Fibroblast of lung (primary cell): ENCODE measurements at places on chromosomes 5 and 9.

DNA sequence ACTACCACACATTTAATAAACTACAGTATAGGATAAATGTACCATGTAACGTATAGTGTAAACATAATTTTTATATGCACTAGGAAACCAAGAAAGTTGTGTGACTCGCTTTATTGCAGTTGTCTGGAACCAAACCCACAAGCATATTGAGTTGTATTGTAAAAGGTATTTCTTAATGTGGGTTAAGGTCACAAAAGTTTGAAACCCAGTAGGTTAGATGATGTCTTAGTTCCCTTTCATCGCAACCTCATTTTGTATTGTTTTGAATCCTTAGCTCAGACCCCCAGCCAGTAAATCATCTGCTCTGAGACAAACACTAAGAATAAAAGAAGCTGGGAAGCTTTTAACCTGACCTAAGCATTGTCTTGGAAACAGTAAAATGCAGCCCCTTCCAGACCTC is 79.1 kb downstream of the TRIO start:
- DNase-seq: no peak

DNA sequence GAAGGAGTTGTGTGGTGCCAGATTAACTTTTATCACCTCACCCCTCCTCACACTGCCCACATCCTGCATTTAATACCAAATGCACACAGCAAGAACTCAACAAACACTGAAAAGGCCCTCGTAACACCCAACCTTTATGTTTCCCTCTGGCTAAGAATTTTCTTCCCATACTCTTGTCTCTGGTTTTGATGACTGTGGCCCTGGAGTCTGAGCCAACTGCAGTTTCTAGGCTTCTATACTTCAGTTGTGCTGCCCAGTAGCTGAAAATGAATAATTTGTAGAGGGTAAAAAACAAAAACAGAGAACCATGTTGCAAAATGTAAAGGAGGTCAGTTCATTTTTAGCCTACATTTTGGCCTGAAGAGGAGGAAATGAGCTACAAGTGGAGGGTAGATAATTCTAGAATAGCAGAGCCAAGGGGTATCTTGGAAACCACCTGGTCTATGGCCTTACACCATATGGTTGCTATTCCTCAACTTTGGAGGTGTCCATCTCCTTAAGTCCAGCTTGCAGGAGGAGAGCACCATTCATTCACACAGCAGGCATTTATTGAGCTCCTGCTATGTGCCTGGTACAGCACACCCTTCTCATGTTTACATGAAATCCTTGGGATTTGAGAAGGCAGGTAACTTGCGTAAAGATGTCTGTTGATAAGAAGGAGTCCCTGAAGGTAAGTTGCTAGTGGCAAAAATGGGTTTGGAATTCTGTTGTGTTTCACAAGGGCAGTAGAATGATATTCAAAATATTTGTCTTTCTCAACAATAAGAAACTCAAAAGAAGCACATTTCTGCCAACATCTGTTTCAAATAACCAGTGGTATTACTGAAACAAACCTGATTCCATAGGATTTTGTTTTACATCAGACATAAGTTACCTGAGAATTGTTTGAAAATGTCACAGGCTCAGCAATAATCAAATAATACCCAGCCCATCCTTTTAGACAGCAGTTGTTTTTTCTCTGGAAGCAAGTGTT is 83.8 kb upstream of the TNFAIP8 start:
- DNase-seq: no peak

- no peak for DNase-seq
Measured at GRCh38 chr5:155732587-155733376, 594.2 kb upstream of the SGCD start.

GRCh38 chr5:75018805-75019587 is 33.4 kb downstream of the GCNT4 start:
- DNase-seq: no peak

GRCh38 chr5:116595498-116595897 is 20.9 kb upstream of the SEMA6A start:
- DNase-seq: no peak

GRCh38 chr9:69715825-69716224 is 43.7 kb upstream of the APBA1 start:
- no peak for DNase-seq

DNA sequence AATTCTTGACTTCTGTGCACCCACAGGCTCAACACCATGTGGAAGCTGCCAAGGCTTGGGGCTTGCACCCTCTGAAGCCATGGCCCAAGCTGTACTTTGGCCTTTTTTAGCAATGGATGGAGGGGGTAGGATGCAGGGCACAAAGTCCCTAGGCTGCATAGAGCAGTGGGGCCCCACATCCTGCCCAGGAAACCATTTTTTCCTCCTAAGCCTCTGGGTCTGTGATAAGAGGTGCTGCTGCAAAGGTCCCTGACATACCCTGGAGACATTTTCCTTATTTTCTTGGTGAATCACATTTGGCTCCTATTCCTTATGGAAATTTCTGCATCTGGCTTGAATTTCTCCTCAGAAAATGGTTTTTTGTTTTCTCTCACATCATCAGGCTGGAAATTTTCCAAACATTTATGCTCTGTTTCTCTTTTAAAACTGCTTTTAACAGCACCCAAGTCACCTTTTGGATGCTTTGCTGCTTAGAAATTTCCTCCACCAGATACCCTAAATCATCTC is 482.7 kb upstream of the TLE4 start:
- DNase-seq: no peak

DNA sequence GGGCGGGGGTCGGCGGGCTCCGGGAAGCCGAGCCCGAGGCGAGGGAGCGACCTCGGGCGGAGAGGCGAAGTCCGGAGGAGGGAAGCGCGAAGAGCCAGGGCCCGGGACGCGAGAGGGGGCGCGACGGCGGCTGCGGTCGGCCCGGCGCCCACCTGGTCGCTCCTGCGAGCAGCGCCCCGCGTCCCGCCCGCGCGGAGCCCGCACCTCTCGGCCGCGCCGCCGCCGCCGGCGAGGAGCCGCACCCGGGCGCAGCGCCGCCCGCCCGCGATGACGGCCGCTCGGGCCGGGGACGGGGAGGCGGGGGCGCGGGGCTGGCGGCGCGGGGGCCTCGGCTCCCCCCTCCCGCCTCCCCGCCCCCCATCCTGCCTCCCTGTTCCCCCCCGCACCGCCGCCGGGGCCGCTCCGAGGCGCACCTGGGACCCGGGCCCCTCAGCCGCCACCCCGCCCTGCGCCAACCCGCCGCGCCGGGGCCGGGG is 2.6 kb downstream of the NR5A1 start:
- no peak for DNase-seq

- DNase-seq: no peak
Measured at GRCh38 chr5:78568212-78568611, 80.4 kb downstream of the LHFPL2 start.

DNA sequence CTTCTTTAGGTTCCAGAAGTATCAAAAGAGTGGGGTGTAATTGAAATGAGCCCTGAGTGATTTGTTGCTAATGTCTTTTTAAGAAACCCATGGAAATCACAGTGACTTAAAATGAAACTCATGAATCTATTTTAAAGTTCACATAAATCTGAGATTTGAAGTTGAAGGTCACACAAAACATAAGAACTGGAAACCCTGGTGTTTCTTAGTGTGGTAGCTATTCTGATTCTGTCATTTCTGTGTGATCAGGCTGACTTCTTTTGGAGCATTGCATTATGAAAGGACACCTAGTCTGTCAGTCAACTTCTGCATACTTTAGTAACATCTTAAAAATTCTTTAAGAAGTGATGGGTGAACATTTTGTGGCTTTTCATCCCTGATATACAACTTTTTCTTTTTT is 448.8 kb downstream of the TLE4 start:
- no peak for DNase-seq

DNA sequence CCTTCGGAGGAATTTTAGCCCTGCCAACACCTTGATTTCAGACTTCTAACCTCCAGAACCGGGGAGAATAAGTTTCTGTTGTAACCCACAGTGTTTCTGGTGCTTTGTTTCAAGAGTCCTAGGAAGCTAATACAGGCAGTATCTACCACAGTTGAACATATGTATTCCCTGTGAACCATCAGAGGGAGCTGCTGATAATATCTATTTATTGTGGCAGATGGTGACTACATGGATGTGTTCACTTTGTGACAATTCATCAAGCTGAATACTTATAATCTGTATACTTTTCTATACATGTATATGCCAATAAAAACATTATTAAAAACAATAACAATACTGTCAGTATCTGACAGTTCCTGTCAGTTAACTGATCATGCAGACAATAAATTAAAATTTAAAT is 137.2 kb upstream of the GNA14 start:
- DNase-seq: no peak

- DNase-seq: no peak
Measured at GRCh38 chr9:6977761-6978160, 220.0 kb downstream of the KDM4C start.

- no peak for DNase-seq
Measured at GRCh38 chr5:64518793-64519192, 13.0 kb downstream of the RGS7BP start.

DNA sequence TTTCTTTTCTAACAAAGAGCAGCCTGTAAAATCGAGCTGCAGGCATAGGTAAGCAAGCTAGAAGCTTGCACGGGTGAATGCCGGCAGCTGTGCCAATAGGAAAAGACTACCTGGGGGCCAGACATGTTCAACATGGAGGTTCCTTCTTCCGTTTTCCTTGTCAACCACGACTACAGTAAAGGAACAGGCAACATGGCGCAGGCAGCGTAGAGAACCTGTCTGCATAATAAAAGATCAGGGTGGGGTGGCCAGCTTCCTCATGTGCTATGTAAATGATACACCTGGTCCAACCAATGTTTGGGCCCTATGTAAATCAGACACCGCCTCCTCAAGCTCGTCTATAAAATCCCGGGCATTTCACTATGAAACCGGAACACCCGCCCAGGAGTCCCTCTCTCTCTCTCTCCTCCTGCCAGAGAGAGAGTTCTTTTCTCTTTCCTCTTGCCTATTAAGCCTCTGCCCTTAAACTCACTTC is 103.8 kb upstream of the LIFR start:
- DNase-seq: no peak

DNA sequence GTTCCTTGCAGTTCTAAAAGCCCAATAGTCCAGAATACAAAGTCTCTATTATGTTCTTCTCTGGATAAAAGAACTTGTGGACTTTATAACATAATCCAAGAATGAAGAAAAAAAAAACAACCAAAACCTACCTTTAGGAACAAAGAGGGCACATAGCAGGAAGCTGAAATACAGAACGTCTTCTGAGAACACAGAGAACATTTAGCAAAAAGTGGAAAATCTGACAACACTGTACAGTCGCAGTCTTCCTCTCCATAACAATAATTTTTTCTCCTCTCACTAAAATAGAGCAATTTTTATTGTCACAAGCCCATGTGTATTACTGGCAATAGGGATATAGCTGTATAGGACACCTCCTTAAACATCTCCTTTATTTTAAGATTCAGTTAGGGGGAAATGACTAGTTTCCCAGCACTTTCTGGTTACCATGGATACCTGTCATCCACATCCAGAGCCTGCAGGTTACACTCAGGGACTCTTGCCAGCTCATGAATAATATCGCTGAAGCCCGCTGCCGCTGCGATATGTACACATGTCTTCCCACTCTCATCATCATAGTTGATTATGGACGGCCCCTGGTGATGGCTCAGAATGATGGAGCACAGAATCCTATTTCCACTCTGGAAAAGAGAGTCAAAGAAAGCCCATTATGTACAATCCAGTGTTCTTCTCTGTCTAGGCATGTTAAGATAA is 106.5 kb downstream of the ANKRD55 start:
- DNase-seq: peak; percentile 73

DNA sequence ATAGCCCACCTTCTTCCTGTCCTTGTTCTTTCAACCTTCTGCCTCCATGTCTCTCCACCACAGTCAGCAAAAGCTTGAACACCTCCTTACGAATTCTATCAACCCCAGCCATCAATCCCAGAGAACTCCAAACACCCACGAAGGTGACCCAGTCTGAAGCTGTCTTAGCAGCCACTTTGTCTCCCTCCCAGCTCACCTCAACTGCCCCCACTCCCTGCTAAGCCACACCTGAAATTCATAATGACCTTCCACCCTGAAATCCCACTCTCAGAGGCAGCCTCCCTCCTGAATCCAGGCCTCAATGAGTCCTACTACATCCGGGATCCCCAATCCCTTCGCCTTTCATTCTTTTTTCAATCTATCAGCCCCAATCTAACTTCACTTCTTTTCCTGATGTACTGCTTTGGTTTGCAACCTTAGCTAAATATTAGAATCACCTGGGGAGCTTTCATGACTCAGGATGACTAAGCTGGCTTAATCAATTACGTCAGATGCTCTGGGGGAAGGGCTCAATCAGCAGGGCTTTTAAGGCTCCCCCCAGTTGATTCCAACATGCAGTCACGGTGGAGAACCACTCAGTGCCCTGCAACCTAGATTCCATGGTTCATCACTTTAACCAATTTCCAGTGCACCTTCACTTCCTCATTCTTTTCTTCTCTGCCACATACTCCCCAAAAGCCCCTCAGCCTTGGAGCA is 32.2 kb downstream of the BHMT start:
- peak; percentile 67 for DNase-seq

- peak; percentile 7 for DNase-seq
Measured at GRCh38 chr5:95701074-95701473, 18.3 kb upstream of the SPATA9 start.

DNA sequence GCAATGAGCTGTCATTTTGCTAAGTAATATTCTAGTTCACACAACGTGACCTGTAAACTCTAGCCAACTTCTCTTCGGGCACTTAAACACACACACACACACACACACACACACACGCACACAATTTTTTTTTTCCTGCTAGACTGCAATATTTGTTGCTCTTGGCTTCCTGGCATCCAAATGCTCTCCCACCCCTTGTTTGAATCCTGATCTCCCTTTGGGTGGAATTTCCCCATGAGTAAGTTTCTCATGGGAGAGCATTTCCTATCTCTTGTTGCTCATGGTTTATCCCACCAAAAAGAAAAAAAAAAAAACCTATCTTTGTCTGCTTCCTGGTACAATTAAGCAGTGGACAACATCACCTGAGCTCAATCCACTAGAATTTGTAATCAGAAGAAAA is 54.7 kb upstream of the TSLP start:
- DNase-seq: peak; percentile 62

DNA sequence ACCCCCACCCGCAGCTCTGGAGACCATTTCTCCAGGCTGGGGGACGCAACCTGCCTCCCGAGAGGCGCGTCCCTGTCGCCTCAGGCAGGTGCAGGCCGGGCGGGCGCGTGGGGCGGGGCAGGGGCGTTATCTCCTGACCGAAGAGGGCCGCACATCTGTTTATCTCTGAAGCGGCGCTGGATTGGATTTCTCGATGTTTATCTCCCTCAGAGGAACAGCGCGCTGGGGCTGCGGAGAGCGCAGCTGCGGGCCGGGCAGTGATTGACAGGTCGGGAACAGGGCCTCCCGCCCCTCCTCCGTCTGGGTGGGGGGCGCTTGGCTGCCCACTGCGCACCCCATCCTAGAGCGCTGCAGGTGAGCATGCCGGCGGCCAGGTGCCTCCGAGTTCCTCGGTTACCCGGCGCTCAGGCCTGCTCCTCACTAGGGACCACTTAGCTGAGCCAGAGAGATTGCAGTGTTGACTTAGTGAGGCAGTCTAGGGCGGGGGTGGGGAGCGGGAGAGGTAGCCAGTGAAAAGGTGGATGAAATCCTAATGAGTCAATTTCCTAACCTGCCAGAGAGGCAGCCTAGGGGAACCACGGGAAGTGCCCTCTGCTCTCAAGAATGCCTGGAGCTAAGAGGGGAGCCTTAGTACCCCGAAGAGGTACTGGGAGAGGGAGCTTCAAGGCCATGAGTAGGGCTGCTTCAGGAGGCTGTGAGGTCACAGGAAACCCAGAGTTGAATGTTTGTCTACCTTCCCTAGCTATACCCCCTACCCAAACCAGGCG is 39.6 kb upstream of the TIFAB start:
- no peak for DNase-seq
